Suppressor macrophage treated with lipopolysaccharide for 1 hour (primary cell): ENCODE measurements at places on chromosomes 2 and 18.

GRCh38 chr2:230564805-230565779 is 147.6 kb upstream of the CAB39 start:
- peak; percentile 60 for DNase-seq

DNA sequence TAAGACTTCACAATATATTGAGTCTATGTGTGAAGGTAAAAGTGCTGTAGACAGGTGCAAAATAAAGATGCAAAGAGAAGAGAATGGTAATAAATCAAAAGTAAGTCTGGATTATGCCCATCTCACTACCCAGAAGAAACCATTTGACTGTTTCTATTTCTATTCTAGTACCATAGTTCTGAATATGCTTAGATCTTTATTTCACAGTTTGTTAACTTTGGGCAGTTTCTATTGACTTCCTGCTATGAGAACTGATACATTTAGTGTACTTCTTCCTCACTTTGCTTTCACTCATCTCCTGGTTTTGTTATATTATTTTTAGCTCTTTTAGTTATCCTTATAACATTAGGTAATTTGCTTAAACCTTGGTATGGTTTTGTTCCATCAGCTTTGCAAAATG is 94.9 kb downstream of the HS1BP3 start:
- no peak for DNase-seq

DNA sequence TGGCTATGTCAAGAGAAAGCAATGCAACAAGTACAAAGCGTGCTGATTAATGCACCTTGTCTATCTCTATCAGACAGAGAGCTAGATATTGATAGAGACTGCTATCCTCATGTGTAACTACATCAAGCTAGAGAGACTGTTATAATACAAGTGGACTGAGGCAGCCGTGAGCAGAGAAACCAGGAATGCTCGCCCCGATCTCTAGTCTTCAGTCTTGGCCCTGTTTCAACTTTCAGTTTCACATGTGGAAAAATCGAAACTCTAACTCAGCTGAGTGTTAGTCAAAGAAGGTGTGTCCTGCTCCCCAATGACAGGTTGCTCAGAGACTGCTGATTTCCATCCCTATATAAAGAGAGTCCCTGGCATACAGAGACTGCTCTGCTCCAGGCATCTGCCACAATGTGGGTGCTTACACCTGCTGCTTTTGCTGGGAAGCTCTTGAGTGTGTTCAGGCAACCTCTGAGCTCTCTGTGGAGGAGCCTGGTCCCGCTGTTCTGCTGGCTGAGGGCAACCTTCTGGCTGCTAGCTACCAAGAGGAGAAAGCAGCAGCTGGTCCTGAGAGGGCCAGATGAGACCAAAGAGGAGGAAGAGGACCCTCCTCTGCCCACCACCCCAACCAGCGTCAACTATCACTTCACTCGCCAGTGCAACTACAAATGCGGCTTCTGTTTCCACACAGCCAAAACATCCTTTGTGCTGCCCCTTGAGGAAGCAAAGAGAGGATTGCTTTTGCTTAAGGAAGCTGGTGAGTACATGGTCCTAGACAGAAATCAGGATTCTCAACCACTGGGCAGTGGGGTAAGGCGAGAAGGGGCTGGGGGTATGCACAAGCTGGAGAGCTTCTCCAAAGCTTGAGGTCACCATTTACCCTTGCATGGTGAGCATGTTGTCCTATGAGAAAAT is at the start of gene RSAD2:
Gene RSAD2, plus strand, starts transcription at position 376 of the 903 bp plus-strand sequence. Its CDS starts 24 bp downstream, at position 400.
- peak; percentile 91 for DNase-seq

GRCh38 chr2:141384676-141385075 is 746.1 kb downstream of the LRP1B start:
- DNase-seq: no peak

- peak; percentile 49 for DNase-seq
Measured at GRCh38 chr2:201122276-201122675, 6.3 kb downstream of the CFLAR start.

DNA sequence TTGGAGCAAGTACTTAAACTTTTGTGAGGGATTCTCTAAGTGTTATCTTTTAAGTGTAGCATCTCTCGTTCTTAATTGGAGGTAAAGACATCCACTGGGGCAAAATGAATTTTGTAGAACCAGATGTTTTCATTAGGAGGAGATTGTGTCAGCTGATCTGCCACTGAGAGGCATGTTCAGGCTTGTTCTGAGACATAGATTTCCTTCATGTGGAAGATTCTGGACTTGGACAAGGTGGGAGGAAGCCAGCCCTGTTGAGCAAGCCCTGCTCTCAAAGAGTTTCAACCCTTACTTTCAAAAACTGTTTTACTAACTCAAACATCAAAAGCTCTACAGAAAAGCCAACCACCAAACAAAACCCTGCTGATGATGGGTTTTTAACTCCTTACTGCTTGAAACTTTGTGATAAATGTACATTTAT is 6.5 kb downstream of the MAP4K4 start:
- no peak for DNase-seq

DNA sequence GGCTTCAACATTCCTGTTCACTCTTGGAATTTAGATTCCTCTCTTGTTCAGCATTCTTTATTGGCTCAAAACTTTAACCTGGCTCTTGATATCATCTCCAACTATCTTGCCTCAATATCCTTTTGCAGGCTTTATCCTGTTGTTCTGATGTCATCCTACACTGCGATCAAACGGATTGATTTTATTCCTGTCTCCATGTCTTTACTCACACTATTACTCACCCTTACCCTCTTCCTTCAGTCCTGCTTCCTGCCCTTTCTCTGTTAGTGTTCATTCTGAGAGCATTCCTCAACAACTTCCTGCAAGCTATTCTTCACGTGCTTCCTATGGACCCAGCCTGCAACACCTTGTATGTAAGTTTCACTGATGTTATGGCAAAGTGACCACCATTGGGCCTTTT is 264.7 kb downstream of the RNF152 start:
- no peak for DNase-seq

DNA sequence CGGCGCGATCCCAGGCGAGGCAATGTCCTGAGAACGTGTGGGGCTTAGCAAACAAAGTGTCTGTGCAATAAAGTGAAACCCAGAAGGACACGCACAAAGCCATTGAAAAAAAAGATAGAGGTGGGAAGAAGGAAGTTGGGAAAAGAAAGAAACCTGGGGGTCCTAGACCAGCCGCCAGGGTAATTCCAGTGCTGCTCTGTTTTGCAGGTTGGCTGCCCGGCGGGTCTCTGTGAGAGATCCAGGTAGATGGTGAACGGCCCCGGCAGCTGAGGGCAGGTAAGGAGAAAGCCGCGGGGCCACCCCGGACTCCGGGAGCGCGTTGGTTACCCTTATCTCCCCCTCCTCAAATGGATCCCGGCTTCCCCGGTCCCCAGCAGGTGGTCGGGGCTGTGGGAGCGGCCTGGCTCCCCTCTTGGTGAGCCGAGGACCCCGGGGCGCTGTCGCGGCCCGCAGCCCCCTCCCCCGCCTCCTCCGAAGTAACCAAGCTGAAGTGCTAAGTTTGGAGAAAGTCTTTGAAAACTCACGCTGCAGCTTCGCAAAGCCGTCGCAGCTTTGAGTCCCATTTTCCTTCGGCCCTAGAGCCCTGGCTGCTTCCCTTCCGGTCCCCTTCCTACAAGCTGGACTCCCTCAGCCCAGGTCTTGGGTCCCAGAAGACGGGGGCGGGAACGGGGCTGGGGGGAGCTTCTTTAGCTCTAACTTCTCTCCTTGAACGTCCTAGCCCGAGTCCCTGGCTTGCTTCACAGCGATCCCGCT is 588 bp downstream of the OTX1 start:
- DNase-seq: peak; percentile 12

DNA sequence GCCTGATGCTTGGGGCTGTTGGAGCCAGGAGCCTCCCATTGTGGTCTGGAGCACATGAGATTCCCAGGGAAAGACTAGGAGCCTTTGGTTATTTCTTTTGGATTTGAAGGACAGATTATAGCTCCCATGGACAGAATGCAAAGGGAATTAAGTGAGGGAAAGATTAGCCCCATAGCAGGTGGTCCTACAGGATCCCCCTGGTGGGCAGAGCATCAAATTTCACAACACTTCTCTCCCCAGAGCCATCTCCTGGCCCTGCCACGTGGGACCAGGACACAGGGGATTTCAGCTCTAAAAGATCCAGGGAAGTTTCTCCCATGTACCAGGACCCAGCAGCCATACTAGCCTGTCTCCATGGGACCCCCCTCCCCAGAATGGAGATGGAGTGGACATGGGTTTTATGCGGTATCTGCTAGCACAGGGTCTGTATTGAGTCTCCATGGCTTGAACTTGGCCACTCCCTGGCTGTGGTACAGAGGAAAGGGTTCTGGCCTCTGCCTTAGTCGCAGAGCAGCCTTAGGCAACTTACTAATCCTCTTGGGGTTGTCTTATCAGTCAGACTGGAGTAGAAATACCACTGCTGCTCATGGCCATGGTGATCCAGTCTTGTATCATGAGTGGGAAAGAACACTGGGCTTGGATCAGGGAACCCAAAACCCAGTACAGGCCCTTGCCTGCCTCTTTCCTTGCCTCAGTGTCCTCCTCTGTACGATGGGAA is 6.8 kb upstream of the PLB1 start:
- DNase-seq: no peak

- DNase-seq: no peak
Measured at GRCh38 chr18:48375150-48375800, 33.9 kb downstream of the ZBTB7C start.

- DNase-seq: no peak
Measured at GRCh38 chr2:134454426-134454825, 200.6 kb downstream of the MGAT5 start.

DNA sequence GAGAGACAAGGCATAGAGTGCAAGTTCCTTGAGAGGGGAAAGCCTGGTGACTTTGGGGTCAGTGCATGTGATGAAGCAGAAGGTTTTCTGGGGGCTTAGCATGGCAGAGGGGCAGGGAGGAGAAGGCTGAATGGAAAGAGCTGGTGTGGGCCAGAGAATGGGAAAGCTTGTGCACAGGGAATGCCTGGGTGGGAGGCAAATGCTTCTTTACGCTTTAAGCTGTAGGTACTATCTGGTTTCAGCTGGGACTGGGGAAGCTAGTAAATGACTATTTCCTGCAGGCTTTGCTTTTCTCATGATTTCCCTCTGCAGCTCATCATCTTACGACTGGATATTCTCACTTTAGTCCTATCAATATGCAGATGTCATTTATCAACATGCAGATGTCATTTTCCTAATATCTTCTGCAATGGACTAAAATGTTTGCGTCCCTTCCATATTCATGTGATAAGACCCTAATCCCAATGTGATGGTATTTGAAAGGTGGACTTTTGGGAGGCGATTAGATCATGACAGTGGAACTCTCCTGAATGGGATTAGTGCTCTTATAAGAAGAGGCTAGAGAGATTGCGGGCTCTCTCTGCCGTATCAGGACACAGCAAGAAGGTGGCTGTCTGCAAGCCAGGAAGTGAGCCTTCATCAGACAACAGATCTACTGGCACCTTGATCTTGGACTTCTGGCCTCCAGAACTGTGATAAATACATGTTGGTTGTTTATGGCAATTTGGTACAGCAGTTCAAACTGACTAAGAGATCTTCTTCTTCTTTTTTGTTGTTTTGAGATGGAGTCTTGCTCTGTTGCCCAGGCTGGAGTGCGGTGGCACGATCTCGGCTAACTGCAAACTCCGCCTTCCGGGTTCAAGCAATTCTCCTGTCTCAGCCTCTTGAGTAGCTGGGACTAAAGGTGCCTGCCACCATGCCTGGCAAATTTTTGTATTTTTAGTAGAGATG is 50.1 kb downstream of the MYCN start:
- no peak for DNase-seq

- no peak for DNase-seq
Measured at GRCh38 chr18:28108254-28108653, 68.7 kb downstream of the CDH2 start.

- no peak for DNase-seq
Measured at GRCh38 chr2:3025984-3026383, 351.6 kb downstream of the EIPR1 start.

- no peak for DNase-seq
Measured at GRCh38 chr18:26477828-26478466, 70.4 kb downstream of the KCTD1 start.

GRCh38 chr2:66431846-66432587 is 2.9 kb upstream of the MEIS1 start:
- no peak for DNase-seq

- no peak for DNase-seq
Measured at GRCh38 chr18:35592298-35592697, 10.8 kb downstream of the GALNT1 start.

DNA sequence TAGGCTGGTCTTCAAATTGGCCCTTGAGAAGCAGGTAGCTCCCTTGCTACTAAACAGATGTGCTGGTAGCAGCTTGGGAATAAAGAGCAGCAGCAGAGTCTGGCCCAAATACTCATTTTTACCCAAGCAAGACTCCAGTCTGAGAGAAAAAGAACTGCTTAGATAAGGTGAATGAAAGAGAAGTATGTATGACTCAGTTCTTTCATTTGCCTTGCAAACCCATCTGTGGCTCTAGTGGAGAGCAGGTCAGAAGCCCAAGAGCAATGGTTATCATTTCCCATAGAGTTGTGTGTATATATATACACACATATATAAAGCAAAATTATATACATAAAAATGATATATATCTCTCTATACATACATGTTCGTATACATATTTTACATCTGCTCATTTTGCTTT is 80.3 kb downstream of the CAMKMT start:
- DNase-seq: no peak

DNA sequence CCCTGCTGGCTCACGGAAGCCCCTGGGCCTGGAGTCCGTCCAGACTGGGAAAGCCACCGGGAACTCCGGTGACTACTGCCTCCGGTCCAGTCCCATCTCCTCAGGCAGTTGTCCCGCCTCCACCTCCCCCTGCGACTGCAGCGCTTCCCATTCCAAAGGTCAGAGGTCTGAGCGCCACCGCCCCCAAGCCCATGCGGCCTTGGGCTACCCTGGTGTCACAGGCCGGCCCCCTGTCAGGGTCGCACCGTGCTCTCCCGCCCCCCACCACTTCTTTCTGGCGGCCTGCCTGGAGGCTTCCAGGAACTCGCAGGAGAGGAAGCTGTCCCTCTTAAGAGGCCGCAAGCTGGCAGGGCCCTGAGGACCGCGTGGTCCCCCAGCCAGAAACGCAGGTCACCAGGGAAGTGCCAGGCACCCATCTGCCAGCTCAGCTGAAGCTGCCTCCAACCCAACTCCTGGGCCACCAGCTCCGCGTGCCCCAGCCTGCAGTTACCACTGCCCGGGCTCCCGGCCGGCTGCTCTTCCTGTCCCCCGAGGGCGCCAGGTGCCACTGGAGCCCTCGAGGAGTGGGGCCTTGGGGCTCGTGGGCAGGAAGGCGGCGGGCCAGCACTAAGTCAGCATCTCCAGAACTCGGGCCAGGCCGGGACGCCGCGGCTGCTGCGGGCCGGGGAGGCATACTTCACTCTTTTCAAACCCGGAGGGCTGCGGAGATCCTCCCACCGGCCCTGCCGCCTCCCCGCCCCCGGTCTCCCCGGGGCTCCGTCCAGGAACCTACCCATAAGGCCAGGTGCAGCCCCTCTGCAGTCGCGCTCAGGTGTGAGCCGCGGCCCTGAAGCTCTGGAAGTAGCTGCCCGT is 83.3 kb upstream of the POMC start:
- DNase-seq: peak; percentile 70

GRCh38 chr2:85920810-85921545 is 32.2 kb upstream of the ST3GAL5 start:
- no peak for DNase-seq

GRCh38 chr2:180690611-180691010 is 289.8 kb upstream of the UBE2E3 start:
- DNase-seq: no peak
